ENCODE measurements at places on chromosomes 1 and 21. TPM values are rescaled to one million over a fixed set of nuclear protein-coding genes. Genes with fewer than 3 reads are reported as not detected.

The GNG12 gene
- 163 TPM for total RNA-seq

The OR2T2 gene
- not detected for total RNA-seq

The ALX3 gene
- not detected for total RNA-seq

The CLCNKA gene
- total RNA-seq: 0.42 TPM

The PCNT gene
- 29.0 TPM for total RNA-seq

The NCDN gene
- total RNA-seq: 27.0 TPM

The RNF186 gene
- total RNA-seq: not detected

The NID1 gene
- total RNA-seq: 60.4 TPM

The ATF3 gene
- total RNA-seq: 5.1 TPM

The CNTN2 gene
- not detected for total RNA-seq

The CD1D gene
- not detected for total RNA-seq

The NUCKS1 gene
- 193 TPM for total RNA-seq

The NDUFS5 gene
- 472 TPM for total RNA-seq

The FAM72C gene
- 5.2 TPM for total RNA-seq

The F5 gene
- not detected for total RNA-seq

The TMOD4 gene
- not detected for total RNA-seq

The OR2L3 gene
- not detected for total RNA-seq

Measured in M059J (cell line).